ENCODE measurements at places on chromosomes 2 and 18.

- DNase-seq, result no peak
Observed at GRCh38 chr2:143968360-143968759, 551.6 kb downstream of the ZEB2 start.

GRCh38 chr2:119647440-119648169, 31.4 kb upstream of the TMEM177 start:
- no peak for DNase-seq

GRCh38 chr18:55319459-55320193, 268.4 kb downstream of the TCF4 start:
- DNase-seq, result no peak

DNA sequence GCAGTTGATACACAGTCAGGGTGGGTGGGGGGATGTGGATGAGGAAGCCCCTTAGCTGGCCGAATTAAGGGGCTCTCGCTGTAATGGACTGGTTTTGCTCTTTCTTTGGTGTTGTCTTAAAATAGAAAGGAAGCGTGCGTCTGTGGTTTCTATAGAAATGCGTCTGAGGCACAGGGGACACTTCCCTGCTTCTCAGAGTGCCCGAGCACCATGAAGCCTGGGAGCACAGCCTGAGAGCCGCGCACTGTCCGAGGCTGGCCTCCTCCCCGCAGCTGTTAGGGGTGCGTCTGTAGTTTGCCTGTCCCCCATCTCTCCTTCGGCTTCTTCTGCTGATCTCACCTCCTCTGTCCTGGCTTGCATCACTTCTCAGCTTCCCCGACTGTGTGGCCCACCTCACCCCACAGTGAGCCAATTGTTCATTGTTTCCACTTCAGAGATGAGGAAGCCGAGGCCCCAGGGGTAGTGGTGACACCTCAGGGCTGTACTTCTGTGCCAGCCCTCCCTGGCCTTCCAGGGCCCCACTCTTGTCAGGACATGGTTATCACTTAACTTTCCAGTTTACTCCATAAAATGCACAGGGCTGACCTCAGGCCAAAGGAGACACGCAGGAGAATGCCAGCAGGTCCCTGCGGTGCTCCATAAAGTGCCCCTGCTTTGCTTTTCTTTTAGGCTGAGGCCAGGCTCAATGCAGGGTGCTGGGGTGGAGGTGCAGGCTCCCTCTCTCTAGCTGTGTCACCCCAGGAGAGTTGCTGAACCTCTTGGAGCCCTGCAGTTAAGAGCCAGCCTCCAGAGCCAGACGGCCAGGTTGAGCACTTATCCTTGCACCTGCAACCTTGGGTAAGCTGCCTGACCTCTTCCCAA, 210.6 kb downstream of the SEPTIN10 start:
- DNase-seq, result no peak

- no peak for DNase-seq
Observed at GRCh38 chr2:239965318-239965717, 59.8 kb downstream of the NDUFA10 start.

GRCh38 chr2:143001501-143001900, 124.0 kb downstream of the KYNU start:
- DNase-seq, result no peak

DNA sequence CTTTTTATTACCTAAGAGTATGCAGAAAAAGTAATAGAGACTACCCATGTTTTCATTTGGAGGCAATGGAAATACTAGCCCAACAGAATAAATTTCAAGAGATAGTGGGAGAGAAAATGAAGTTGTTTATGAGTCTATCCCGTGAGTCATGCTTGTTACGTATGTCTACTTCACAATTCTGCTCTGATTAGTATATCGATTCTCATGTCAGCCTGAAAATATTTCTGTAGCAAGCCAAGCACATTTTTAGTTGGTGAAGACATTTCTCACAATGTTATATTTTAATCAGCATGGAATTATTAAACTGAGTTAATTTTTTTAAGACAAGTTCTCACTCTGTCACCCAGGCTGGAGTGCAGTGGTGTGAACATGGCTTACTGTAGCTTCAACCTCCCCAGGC, 346.1 kb downstream of the RPRM start:
- DNase-seq, result no peak

- no peak for DNase-seq
Observed at GRCh38 chr2:203840655-203841205, 26.8 kb upstream of the CTLA4 start.

DNA sequence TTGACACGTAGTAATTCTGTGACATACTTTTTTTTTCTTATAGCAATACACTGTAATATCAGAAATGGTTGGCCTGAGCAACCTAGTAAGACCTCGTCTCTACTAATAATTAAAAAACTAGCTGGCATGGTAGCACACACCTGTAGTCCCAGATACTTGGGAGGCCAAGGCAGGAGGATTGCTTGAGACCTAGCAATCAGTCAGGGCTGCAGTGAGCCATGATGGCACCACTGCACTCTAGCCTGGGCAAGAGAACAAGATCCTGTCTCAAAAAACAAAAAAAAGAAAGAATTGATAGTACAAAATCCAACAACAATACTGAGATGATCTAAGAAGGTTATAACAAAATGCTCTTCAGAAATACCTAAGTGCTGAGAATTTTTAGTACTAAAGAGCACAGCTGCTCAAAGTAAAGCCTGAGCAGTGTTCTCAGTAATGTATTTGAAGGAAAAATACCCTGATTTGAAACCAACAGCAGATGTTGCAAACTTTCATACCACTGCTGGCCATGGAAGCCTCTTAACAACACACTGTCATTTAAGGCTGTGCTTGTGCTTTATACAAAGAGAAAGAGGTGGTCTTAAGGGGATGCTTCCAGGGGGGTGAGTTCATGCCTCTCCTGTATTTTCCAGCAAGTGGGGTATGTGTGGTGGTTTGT, 132.6 kb upstream of the CDCA7 start:
- DNase-seq, result no peak

GRCh38 chr2:21194858-21195271, 71.1 kb downstream of the TDRD15 start:
- DNase-seq, result no peak

- no peak for DNase-seq
Observed at GRCh38 chr2:109170645-109171044, 41.6 kb downstream of the SH3RF3 start.

GRCh38 chr18:48975817-48976649, 25.3 kb upstream of the SMAD7 start:
- peak; percentile 46 for DNase-seq

DNA sequence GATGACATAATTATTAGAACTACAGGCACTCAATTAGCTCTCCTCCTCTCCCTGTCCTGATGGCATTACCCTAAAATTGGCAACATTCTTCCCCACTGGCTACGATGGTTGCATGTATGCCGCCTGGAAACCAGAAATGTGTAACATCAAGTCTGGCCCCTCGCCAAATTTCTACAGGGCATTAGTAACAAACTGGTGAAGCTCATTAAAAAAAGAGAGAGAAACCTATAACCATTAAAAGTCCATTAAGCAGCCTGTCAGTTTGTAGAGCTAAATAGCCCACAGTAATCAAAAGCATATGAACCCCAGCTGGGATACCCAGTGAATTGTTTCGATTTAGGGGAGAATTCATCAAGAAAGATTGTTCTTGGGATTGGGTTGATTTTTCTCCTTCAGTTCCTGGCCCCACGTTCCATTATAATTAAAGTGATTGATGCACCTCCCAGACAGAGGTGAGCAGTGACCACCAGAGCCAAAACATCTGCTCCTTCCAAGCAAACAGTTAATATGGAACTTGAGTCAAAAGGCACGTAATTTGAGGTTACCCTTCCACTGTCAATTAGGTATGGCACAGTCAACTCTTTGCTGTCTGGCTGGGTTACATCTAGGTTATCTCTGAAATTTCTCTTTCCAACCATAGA, 208.6 kb downstream of the C1D start:
- peak; percentile 26 for DNase-seq

- DNase-seq, result no peak
Observed at GRCh38 chr2:33136566-33136965, 189.8 kb downstream of the LTBP1 start.

DNA sequence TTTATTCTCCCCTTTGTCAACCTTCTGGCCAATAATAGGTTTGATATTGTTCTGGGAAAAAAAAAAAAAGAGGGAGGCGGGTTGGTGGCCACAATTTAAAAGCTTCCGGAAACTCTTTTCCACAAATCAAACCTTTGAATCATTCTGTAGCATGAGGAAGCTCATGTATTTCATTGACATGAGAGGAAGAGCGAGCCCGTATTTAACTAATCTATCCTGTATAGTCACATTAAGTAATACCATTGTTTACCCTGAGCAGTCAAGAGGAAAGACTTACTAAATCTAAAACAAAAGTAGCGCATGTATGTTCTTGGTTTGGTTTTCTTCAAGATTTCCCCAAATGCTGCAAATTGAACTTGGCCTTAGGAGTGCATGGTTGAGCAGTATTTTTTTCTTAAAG, 120.1 kb downstream of the NCKAP5 start:
- DNase-seq, result no peak

DNA sequence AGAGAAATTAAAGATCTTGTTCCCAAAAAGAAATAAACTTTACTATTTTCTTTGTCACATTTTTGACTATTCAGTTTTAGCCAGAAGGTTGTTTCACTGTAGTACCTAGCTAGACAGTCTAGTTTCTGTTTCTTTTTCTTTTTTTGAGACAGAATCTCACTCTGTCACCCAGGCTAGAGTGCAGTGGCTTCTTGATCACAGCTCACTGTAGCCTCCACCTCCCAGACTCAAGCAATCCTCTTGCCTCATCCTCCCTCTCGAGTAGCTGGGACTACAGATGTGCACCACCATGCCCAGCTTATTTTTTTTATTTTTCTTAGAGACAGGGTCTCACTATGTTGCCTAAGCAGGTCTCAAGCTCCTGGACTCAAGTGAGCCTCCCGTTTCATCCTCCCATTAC, 2.2 kb downstream of the RBM45 start:
- no peak for DNase-seq

DNA sequence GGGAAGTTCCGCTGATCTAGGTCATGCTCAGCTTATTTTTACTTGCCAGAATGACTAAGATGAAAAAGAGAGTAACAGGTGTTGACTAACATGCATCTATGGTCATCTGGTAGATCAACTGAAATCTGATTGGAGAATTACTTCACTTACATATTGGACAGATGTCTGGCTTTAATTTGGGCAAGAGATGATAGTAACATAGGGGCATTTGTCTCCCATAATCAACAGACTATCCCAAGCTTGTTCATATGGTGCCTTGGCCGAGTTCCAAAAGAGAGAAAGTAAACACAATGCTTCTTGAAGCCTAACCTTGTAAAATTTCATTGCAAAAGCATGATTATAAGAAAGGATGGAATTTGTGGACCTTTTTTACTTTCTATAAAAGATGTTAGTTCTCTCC, 503.7 kb downstream of the ADCYAP1 start:
- no peak for DNase-seq

GRCh38 chr2:164186591-164186990, 434.7 kb downstream of the GRB14 start:
- no peak for DNase-seq

DNA sequence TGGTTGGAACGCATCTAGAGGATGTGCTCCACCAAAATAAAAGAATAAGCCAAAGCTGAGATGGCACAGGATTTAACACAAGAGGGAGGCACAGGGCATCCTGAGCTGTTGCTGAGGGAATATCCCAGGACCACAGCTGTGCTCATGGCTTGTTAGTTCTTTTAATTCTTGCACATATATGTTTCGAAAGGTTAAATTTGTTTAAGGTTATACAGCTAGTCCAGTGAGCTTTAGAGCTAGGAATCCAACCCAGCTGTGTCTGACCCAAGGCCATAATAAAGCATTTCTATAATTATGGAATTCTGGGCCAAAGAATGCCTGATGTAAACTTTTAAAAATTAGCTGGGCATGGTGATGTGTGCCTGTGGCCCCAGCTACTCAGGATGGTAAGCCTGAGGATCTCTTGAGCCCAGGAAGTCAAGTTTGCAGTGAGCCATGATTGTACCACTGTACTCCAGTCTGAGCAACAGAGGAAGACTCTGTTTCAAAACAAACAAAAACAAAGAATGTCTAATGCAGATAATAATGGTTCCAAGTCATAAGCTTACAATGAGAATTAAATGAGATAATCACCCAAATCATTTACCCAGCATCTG, 66.4 kb upstream of the CCBE1 start:
- no peak for DNase-seq

DNA sequence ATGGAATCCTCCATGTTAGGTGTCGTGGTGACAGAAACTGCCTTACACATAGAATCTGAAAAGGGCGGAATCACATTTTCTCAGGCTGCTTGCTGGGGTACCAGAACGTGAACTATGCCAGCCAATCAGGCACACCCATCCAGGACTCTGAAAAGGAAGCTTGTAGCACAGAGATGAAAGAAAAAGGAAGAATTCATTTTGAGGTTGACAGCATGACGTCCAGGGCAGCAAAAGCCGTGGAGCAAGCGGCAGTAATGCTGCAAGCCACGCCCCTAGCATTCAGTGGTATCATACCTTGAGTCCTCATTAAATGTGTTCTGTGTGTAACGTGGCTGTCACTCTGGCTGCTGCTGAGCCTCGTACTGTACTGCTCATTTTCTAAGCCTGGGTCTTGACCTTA, 304.0 kb downstream of the DYSF start:
- DNase-seq, result no peak

- DNase-seq, result no peak
Observed at GRCh38 chr2:219327719-219328118, 4.8 kb downstream of the RESP18 start.

GRCh38 chr2:238939074-238939473, 91.2 kb downstream of the TWIST2 start:
- DNase-seq, result no peak

DNA sequence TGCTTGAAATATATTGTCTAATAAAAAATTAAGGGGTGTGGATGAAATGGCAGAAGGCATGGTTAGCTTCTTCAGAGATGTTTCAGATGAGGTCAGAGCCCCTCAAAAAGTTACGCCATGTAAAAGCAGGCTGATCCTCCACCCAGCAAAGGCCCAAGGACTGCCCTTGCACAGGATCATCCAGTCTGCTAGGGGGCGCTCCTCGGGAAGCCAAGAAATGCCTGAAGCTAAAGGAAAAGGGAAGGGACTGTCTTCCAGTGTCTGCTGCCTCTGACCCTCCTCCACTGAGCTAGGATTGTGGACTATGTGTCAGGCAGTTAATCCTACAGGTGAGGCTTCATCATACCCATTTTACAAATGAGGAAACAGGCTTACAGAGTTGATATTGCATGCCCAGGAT, 33.8 kb upstream of the TEX51 start:
- DNase-seq, result no peak

DNA sequence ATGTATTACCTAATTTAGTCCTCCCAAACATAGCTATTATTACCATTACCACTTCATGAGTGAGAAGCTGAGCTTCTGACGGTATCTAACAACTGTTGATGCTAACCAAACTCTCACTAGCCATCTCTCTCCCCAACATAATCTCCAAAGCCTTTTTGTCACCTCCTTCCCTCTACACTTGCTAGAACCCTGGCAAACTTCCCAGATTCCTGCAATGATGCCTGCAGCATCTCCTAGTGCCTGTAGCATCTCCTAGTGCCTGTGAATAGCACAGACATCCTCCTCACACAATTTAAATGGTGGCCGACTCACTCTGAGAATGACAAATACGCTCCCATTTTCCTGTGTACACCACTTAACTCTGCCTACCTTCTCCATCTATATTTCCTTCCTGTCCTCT, 126.7 kb downstream of the STK39 start:
- DNase-seq, result no peak

Data from Caki2 (cell line).